ENCODE measurements at places on chromosomes 6 and 20. TPM values are rescaled to one million over a fixed set of nuclear protein-coding genes. Genes with fewer than 3 reads are reported as not detected.

- DNase-seq, result no peak
Observed at GRCh38 chr6:6474170-6474920, 114.2 kb upstream of the LY86 start.

DNA sequence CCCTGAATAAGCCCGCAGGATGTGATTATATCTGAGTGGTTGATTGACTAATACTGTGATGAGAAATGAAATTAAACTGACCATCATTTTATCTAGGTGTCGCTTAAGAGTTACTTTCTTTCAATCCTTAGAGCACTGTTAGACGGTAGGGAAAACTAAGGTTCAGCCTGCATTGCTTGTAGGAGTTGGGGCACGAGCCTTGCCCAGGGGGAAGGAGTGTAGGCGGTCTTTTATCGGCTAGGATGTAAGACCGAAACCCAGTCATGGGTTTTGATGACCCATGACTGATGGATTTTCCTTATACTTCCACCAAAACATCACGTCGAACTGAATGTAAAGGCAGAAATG, 392 bp upstream of the TASP1 start:
- DNase-seq, result peak; percentile 9

GRCh38 chr20:24779131-24779530, 169.9 kb upstream of the CST7 start:
- no peak for DNase-seq

GRCh38 chr6:2209226-2209809, 36.1 kb downstream of the GMDS start:
- no peak for DNase-seq

DNA sequence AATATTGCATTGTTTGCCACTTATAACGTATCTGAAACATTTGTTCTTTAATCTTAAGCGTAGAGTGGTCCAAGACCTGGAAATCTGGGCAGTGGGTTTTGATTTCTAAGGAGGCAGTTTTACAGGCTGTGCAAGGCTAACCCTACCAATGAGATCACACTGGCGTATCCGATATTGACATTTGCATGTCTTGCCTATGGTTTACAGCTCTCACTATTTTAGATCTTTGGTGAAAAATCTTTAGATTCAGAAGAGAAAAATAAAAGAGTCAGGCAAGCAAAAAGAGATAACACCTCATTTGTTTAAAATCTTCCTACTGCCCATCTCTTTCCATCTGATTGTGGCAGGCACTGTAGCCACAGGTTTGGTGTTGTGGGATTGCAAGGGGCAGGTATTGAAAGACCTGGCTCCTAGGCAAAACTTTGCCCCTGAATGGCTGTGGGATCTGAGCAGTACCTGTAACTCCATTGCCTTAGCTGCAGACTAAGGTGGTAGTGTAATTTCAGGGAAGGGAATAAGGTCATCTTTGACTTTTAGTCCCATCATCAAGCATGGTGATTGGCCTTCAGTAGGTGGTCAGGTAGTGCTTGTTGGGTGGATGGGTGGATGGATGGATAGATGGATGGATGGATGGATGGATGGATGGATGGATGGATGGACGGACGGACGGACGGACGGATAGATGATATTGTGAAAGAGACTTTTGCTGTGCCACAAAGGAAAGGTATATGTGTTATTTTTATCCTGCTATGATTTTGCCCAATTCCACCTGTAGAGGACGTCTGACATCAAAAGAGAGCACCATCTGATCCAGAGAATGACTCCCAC, 1.9 kb downstream of the TNFAIP3 start:
- no peak for DNase-seq

BTNL2 gene
- not detected for total RNA-seq

Data from K562 (cell line).